Activated CD4-positive, alpha-beta memory T cell treated with anti-CD3 and anti-CD28 coated beads for 36 hours (primary cell): ENCODE measurements at places on chromosomes 11 and 22. TPM values are rescaled to one million over a fixed set of nuclear protein-coding genes. Genes with fewer than 3 reads are reported as not detected.

The ABCC8 gene
- not detected for total RNA-seq

The DGCR6 gene
- total RNA-seq, result 0.80 TPM

The VWCE gene
- total RNA-seq, result 1.4 TPM

The KCTD14 gene
- not detected for total RNA-seq

The ARHGAP20 gene
- total RNA-seq, result 0.05 TPM
